ENCODE measurements at places on chromosomes 2 and 18. TPM values are rescaled to one million over a fixed set of nuclear protein-coding genes. Genes with fewer than 3 reads are reported as not detected.

- peaks cover 2% of the 10 kb centered on the region for H3K36me3 ChIP-seq
- no peaks in the 10 kb centered on the region for H3K27me3 ChIP-seq
- H3K27ac ChIP-seq = peak overlapping the region; percentile 91
- H3K4me3 ChIP-seq = peak overlapping the region; percentile 93
- H3K4me1 ChIP-seq = peaks cover 9% of the 10 kb centered on the region
These were observed 809 bp downstream of the DBI start for GRCh38 chr2:119367472-119368099.

DNA sequence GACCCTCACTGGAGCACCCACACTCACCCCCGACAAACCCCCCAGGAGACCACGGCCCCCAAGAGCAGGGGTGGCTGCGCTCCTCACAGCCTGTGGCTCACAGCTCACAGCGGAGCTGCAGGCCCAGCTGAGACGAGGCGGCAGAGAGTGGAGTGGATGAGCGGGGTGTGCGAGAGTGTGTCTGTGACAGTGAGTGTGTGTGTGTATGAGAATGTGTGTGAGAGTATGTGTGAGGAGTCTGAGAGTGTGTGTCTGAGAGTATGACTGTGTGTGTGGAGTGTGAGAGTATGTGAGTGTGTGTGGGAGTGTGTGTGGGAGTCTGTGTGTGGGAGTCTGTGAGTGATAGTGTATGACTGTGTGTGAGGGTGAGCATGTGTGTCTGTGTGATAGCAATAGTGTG lies 55.3 kb upstream of the ID2 start:
- no peak overlapping the region for H3K4me3 ChIP-seq
- no peak overlapping the region for H3K27ac ChIP-seq
- no peaks in the 10 kb centered on the region for H3K36me3 ChIP-seq

The EPHA4 gene
- total RNA-seq = 26.2 TPM

The GNAL gene
- total RNA-seq = 2.1 TPM

- no peaks in the 10 kb centered on the region for H3K4me1 ChIP-seq
- no peak overlapping the region for H3K27ac ChIP-seq
- no peak overlapping the region for H3K4me3 ChIP-seq
- H3K27me3 ChIP-seq = no peaks in the 10 kb centered on the region
- no peaks in the 10 kb centered on the region for H3K36me3 ChIP-seq
These were observed 125.1 kb downstream of the SLC39A10 start for GRCh38 chr2:195782156-195782555.

- no peak for DNase-seq
- peak overlapping the region; percentile 98 for H3K27ac ChIP-seq
- H3K27me3 ChIP-seq = no peaks in the 10 kb centered on the region
- no peaks in the 10 kb centered on the region for H3K36me3 ChIP-seq
- H3K4me3 ChIP-seq = peak overlapping the region; percentile 54
These were observed 592 bp downstream of the ZNF397 start for GRCh38 chr18:35241448-35241804.

DNA sequence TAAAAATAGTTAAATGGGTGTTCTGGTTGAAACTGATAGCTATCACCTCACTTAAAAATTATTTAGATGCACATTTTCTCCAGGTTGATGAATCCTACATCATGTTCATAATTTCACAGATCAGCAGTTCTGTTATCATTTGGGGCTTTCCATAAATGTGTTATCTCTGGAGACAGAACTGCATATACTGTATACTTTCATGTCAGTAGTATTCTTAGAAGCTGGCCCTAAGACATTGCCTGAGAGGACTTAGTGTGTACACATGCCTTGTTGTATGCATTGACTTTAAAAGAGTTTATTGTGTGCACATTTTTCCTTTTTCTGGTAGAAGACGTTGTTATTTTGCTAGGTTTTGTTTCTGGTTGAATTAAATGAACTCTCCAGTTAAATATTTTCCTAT lies 41.0 kb downstream of the PIK3C3 start:
- no peak overlapping the region for H3K4me3 ChIP-seq
- H3K27me3 ChIP-seq = no peaks in the 10 kb centered on the region
- DNase-seq = no peak
- H3K36me3 ChIP-seq = no peaks in the 10 kb centered on the region
- H3K27ac ChIP-seq = no peak overlapping the region

GRCh38 chr2:27085673-27086089 lies 891 bp upstream of the KHK start:
- H3K27ac ChIP-seq = peak overlapping the region; percentile 94
- peaks cover 27% of the 10 kb centered on the region for H3K4me1 ChIP-seq
- DNase-seq = peak; percentile 77
- peaks cover 13% of the 10 kb centered on the region for H3K36me3 ChIP-seq
- peak overlapping the region; percentile 80 for H3K4me3 ChIP-seq
- no peaks in the 10 kb centered on the region for H3K27me3 ChIP-seq

GRCh38 chr2:120815292-120815691 lies 79.6 kb downstream of the GLI2 start:
- no peak for DNase-seq
- H3K4me1 ChIP-seq = peaks cover 12% of the 10 kb centered on the region
- H3K4me3 ChIP-seq = no peak overlapping the region
- no peak overlapping the region for H3K27ac ChIP-seq
- H3K27me3 ChIP-seq = no peaks in the 10 kb centered on the region

GRCh38 chr2:27149570-27150405 lies 984 bp downstream of the TCF23 start:
- H3K27me3 ChIP-seq = peaks cover 6% of the 10 kb centered on the region
- no peak for DNase-seq
- H3K27ac ChIP-seq = no peak overlapping the region
- no peak overlapping the region for H3K4me3 ChIP-seq

The CPS1 gene
- 4.2 TPM for total RNA-seq

- no peak for DNase-seq
- H3K27me3 ChIP-seq = no peaks in the 10 kb centered on the region
- H3K27ac ChIP-seq = no peak overlapping the region
- no peak overlapping the region for H3K4me3 ChIP-seq
- no peaks in the 10 kb centered on the region for H3K36me3 ChIP-seq
- H3K4me1 ChIP-seq = peaks cover 6% of the 10 kb centered on the region
These were observed 1.8 kb upstream of the MERTK start for GRCh38 chr2:111896576-111896975.

DNA sequence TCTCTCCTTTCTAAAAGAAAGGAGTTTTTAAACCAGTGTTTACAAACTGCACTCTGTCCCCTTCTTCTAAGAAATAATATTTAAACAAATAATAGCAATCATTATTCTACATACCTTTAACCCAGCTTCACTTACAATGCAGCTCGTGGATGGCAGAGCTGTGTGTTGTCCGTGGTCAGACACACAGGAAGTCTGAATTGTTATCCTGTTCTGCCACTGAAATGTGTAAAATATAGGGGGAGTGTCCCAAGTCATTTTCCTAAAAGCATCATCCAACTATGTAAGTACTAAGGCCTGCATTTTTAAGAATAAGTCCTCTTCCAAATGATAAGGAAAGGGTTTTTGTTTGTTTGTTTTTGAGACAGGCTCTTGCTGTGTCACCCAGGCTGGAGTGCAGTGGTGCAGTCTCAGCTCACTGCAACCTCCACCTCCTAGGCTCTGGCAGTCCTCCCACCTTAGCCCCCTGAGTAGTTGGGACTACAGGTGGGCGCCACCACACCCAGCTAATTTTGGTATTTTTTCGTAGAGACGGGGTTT lies 2.7 kb upstream of the PPP4R1 start:
- DNase-seq = no peak
- peaks cover 20% of the 10 kb centered on the region for H3K4me1 ChIP-seq
- H3K4me3 ChIP-seq = no peak overlapping the region
- no peak overlapping the region for H3K27ac ChIP-seq
- H3K36me3 ChIP-seq = no peaks in the 10 kb centered on the region

The RAX gene
- total RNA-seq = not detected

The KCNF1 gene
- total RNA-seq = not detected

The DYSF gene
- total RNA-seq = 81.2 TPM

DNA sequence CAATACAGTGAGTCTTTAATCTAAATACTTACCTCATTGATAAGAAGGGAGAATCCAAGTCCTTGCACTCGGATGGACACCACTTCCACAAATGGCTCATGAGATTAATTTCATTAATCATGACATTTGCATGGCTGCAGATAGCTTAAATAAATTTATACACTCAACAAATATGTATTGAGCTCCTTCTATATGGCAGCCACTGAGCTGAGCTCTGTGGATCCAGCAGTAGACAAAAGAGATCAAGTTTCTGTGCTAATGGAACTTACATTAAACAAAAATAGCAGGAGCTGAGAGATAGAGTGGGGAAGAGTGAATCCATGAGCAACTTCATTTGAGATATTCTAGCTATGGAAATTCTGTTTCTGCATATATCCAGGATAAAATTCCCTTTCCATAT lies 44.4 kb downstream of the RAB27B start:
- no peaks in the 10 kb centered on the region for H3K36me3 ChIP-seq
- H3K27me3 ChIP-seq = no peaks in the 10 kb centered on the region
- DNase-seq = no peak
- no peaks in the 10 kb centered on the region for H3K4me1 ChIP-seq
- H3K27ac ChIP-seq = no peak overlapping the region

GRCh38 chr2:238053191-238053776 lies 7.5 kb upstream of the SCLY start:
- no peak overlapping the region for H3K4me3 ChIP-seq
- H3K27ac ChIP-seq = no peak overlapping the region
- H3K27me3 ChIP-seq = no peaks in the 10 kb centered on the region
- no peaks in the 10 kb centered on the region for H3K4me1 ChIP-seq
- H3K36me3 ChIP-seq = no peaks in the 10 kb centered on the region

GRCh38 chr2:207662203-207662602 lies 37.0 kb upstream of the METTL21A start:
- no peak overlapping the region for H3K4me3 ChIP-seq
- H3K27ac ChIP-seq = no peak overlapping the region
- no peaks in the 10 kb centered on the region for H3K36me3 ChIP-seq
- no peaks in the 10 kb centered on the region for H3K27me3 ChIP-seq
- DNase-seq = no peak

The ABCB11 gene
- total RNA-seq = 0.05 TPM

The GPBAR1 gene
- 3.7 TPM for total RNA-seq

GRCh38 chr2:32718752-32719151 lies 90.9 kb downstream of the TTC27 start:
- no peaks in the 10 kb centered on the region for H3K27me3 ChIP-seq
- no peak overlapping the region for H3K27ac ChIP-seq
- no peak overlapping the region for H3K4me3 ChIP-seq
- peaks cover 39% of the 10 kb centered on the region for H3K4me1 ChIP-seq
- DNase-seq = no peak

The KCNIP3 gene
- 3.9 TPM for total RNA-seq

GRCh38 chr2:133143645-133144044 lies 424.6 kb downstream of the NCKAP5 start:
- H3K27ac ChIP-seq = no peak overlapping the region
- no peaks in the 10 kb centered on the region for H3K4me1 ChIP-seq
- DNase-seq = no peak
- H3K36me3 ChIP-seq = no peaks in the 10 kb centered on the region
- H3K27me3 ChIP-seq = no peaks in the 10 kb centered on the region
- no peak overlapping the region for H3K4me3 ChIP-seq

GRCh38 chr2:239137165-239137897 lies 263.5 kb downstream of the HDAC4 start:
- no peaks in the 10 kb centered on the region for H3K27me3 ChIP-seq
- DNase-seq = no peak
- H3K27ac ChIP-seq = no peak overlapping the region
- H3K36me3 ChIP-seq = peaks cover 89% of the 10 kb centered on the region

- H3K27me3 ChIP-seq = no peaks in the 10 kb centered on the region
- H3K27ac ChIP-seq = no peak overlapping the region
- no peak overlapping the region for H3K4me3 ChIP-seq
These were observed 179.6 kb upstream of the FBXO11 start for GRCh38 chr2:48085888-48086287.

The NR4A2 gene
- 1.2 TPM for total RNA-seq
